ENCODE measurements at places on chromosomes 2 and 18.
A peak's percentile ranks its signal among the peaks of the same experiment; 100 is the strongest.

GRCh38 chr2:41197781-41198180, 745.9 kb upstream of the SLC8A1 start:
- DNase-seq, result no peak

DNA sequence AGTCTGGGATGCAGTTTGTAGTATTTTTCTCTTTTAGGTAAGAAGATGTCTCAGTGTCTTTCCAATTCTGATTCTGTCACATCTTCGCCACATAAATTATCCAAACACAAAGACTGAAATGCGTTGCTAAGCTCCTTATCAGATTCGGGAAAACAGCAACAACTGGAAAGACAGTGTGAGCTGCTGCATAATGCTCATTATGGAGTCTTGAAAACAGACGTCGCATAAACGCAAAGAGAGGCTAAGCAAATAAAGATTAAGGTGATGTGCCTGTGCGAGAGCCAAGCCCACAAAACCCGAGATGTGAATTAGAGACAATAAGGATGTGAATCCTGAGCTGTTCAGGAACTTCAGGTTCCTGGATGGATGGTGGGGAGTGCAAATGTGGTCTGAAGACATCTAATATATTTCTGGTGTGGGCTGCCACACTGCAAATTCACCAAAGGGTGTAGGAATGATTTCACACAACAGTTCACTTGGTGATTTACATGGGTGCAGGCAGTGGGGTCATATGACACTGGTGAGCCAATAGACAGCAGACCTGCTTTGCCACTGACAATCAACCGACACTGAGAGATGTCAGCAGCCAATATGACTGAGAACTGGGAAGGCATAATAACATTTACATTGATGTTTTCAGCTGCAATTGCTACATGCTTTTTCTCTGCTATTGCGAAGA, 195.8 kb downstream of the MTX2 start:
- peak; percentile 35 for DNase-seq

DNA sequence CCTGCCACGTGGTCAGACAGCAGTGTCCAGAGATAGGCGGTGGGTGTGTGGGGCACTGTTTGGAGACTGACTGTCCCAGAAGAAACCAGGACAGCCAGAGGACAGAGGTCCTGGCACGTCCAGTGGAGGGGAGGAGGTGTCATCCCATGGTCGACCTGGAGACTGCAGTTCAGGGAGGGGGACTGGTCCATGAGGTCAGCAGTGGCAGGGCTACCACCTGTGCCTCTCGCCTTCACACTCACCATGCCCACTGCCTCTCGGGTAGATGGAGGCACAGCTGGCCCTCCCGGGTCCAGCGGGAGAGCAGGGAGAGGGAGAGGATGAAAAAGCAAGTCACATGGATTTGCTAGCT, 53.9 kb downstream of the INHBB start:
- no peak for DNase-seq

GRCh38 chr2:222313816-222314215, 15.0 kb upstream of the PAX3 start:
- no peak for DNase-seq

DNA sequence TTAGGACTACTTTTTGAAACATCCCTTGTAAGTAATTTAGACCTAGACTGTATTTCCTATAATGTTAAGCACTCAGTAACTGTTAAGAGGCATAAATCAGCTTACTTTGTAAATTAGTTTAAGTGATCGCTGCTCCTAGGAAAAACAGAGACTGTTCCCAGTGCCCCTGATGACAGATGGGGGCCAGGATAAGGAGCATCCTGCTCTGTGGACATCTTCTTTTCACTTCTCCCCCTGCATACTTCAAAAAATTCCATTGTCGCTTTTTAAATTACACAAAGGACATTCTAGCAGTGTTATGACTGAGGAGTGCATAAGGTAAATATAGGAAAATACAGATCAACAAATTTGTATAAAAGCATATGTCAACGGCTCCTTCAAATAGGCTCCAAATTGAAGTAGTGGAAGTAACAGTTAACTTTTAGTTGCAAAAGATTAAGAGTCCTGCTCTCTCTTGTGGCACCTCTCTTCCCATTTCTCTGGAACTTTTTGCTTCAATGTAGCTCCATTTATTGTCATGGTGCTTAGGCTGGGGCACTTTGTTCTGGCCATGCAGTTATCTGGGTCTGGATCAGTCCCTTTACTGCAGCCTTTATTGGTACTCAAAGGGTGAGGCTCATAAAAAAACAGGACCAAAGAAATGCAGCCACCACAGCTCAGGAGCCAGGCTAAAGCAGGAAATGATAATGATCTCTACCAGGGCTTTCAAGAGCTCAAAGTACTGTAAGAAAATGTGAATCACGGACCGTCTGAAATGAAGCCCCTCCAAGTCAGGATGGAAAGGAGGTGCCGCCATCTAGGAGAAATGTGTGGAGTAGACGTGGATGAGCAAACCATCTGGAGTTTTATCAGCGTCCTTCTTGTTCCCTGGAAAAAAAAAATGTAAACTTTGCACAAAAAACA, 162.1 kb upstream of the ZNF516 start:
- DNase-seq, result no peak

DNA sequence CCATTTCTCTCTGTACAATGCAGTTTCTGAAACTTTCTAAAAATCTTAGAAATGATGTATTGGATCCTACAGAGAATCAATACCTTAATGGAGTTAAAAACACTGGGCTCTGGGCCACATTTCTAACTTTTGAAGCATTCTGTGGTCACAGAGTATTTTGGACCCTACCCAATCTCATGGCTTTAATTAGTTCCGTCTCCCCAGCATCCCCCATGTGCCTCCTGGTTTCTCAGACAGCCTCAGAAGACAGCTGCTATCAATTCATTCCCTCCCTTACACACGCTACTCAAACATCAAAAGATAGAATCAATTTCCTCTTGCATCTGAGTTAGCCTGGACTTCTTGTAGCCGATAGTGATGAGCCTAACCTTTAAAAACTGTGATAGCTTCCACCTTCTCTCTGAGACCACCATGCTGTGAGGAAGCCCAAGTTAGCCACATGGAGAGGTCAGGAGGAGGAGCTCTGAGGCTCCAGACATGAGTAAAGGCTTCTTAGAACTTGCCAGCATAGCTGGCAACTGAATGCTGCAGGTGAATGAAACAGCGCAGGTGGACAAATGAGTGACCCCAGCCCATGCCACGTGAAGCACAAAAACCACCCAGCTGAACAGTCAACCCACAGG, 10.4 kb downstream of the ADCY3 start:
- DNase-seq, result no peak

DNA sequence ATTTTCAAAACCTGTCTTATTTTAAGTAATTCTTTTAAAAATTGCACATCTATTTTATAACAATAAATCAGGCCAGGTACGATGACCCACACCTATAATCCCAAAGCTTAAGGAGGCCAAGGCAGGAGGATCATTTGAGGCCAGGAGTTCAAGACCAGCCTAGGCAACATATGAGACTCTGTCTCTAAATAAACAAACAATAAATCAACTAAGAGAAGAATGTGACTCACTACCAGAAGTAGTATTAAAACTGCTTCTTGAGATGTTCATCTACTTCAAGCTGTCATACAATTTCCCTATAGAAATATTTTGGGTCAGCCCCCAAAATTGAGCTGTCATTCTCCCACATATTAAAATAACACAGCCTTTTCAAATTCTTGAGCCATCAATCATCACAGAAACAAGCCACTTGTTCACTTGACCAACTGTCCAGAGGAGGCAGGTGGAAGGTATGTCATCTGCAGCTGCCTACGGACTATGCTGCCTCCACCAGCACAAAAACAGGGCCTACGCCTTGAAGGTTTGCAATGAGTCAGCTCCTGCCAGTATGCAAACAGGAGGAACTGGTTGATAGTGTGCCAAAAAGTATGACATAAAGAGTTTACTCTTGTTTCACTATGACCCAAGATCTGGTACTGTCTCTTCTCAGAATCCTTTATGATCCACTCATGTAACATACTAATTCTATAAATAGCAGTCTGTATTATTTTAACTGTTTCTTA, 33.6 kb downstream of the KIDINS220 start:
- DNase-seq, result no peak

DNA sequence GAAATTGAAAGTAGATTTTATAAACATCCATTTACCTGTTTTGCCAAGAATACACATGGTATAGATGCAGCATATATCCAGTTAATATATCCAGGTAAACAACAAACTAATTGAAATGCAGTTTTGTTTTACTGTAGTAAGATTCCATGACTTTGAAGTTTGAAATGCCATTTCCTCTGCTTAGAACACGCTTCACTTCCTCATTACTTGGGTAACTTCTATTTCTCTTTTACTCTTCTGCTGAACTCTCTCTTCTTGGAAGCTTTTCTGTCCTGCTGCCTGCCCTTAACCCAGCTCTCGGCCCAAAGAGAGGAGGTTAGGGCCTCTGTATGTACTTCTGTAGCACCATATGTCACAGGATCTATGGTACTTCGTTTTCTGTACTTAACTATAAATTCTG, 14.1 kb upstream of the IL1RL2 start:
- no peak for DNase-seq

DNA sequence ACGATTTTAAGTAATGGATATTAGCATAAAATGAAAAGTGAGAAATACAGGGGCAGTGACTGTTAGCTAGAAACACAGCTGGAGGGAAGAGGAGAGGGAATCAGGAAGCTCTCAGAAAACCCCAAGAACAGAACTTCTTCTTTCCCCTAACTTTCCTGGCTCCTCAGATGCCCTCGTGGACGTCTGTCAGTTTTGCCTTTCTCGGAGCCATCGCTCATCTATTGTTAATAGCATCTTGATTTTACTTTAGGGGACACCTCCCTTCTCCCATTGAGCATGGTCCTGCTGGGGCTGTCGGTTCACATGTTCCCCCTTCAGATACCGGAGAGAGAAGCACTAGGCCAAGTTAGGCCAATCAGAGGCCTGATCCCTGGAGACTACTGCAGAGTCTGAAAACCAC, 2.3 kb upstream of the PLEK start:
- DNase-seq, result no peak

GRCh38 chr2:213640738-213641425, 356.6 kb downstream of the SPAG16 start:
- no peak for DNase-seq

DNA sequence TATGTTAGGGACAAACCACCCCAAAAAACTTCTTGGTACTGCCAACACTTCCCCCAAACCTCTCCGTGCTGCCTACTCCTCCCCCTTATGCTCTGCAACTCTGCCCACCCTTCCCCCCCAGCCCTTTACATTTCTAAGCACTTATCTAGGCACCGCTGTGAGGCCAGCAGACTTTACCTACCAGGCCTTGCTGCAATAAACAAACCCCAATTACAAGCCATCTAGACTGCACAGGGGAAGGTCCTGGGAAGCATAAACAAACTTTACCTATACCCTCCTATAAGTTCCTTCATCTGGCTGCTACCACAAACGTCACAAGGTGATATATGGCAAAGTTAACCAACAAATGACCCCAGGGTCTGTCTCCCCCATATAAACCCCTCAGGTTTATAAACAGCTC, 259.4 kb upstream of the GULP1 start:
- DNase-seq, result no peak

DNA sequence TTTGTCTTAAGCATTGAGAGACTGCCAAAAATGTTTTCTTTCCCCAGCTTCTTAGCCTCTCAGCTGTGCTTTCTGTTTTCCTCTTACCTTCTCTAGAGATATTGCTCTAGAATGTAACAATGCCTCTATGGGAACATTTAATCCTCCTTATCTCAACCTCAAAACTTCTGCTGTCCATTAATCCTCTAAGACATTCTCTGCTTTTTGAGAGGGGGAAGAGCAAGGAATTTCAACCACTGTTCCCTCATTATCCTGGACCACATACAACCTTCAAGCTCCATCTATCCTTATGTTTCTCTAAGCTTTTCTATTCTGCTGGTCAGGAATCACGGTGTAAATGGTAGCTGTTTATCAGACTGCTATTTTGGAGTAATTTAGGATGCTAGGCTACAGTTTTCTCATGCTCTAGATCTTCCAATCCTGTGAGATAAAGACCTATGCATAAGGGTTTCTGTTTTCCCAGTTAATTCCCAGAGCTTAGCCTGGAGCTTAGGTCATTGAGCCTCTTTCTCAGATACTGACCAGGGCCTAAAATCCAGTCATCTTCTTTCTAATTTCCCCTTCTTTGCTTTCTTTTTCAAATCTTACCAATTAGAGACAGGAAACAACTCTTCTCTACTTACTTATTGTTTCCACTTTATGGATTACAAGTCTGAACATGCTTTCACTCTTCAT, 282.0 kb downstream of the CALCRL start:
- DNase-seq, result no peak

GRCh38 chr2:43397411-43397810, 171.0 kb upstream of the ZFP36L2 start:
- no peak for DNase-seq

DNA sequence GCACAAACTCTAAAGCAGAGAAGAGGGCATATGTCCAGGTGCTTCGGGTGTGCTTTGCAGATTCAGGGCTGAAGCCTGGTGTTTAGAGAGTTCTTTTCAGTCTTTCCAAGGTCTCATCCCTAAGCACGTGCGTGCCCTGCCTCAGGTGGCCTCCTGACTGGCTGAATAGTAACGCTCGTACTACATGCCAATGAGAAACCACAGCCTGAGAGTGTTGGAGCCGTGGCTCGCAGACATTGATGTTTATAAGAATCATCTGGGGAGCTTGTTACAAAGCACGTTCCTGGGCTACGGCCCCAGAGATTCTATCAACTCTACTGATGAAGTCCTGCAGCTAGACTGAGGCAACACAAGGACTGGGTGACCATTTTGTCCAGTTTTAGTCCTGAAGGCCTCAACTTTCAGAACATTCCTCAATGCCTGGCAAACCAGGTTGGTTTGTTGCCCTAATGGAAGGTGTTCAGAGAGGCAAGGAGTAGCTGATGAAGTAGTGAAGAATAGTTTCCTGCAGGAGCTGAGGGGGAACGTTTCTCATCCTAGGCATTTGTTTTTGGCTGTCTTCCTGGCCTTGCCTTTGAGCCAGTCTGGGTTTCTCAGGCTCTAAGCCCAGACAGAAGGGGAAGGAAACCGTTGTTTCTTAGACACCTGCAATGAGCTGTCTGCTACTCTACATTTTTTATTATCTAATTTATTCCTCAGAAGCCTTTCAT, 31.5 kb upstream of the HAAO start:
- DNase-seq, result no peak

- DNase-seq, result no peak
These were observed 73.5 kb upstream of the SPTBN1 start for GRCh38 chr2:54382601-54383000.

GRCh38 chr2:156700681-156701080, 264.5 kb downstream of the GPD2 start:
- no peak for DNase-seq

DNA sequence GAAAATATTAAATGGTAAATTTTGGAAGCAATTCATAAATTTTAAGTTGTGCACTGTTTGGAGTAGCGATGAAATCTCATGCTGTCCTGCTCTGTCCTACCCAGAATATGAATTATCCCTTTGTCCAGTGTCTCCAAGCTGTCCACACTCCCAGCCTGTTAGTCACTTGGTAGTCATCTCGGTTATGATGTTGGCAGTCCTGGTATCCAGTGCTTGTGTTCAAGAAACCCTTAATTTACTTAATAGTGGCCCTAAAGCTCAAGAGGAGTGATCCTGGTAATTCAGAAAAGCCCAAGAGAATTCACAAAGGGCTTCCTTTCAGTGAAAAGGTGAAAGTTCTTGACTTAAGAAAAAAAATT, 71.8 kb upstream of the STAM2 start:
- DNase-seq, result no peak
